Nephron progenitor cell (in vitro differentiated cells): ENCODE measurements at places on chromosomes 3 and 15.

DNA sequence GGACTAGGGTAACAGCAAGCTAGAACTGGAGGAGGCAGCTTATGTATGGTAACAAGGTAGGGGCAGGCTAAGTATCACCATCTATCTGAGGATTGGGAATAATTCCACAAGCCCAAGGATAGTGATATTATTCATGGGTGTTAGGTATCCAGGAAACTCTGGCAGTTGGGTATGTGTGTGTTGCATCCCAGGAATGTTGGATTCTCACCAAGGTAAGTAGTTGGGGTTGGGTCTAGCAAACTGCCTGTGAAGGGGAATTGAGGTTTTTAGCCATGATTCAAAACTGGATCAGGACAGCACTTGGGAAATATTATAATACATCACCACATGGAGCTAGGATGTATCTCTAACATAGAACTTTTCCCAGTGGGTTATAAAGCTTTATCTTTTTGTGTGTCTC lies 626.4 kb upstream of the GOLIM4 start:
- H3K27me3 ChIP-seq: no peaks in the 10 kb centered on the region
- no peak overlapping the region for H3K4me3 ChIP-seq
- no peaks in the 10 kb centered on the region for H3K4me1 ChIP-seq

GRCh38 chr3:119257654-119258410 lies 17.2 kb upstream of the B4GALT4 start:
- peaks cover 14% of the 10 kb centered on the region for H3K4me1 ChIP-seq
- no peak for DNase-seq
- H3K36me3 ChIP-seq: no peaks in the 10 kb centered on the region
- peaks cover 10% of the 10 kb centered on the region for H3K27me3 ChIP-seq
- H3K27ac ChIP-seq: no peak overlapping the region
- no peak overlapping the region for H3K4me3 ChIP-seq

- H3K4me1 ChIP-seq: no peaks in the 10 kb centered on the region
- H3K27me3 ChIP-seq: no peaks in the 10 kb centered on the region
- H3K4me3 ChIP-seq: no peak overlapping the region
- H3K36me3 ChIP-seq: no peaks in the 10 kb centered on the region
- H3K27ac ChIP-seq: no peak overlapping the region
Observed at GRCh38 chr3:1374471-1374870, 281.6 kb downstream of the CNTN6 start.

- H3K36me3 ChIP-seq: no peaks in the 10 kb centered on the region
- peaks cover 7% of the 10 kb centered on the region for H3K27me3 ChIP-seq
- no peaks in the 10 kb centered on the region for H3K4me1 ChIP-seq
- H3K4me3 ChIP-seq: no peak overlapping the region
- no peak overlapping the region for H3K27ac ChIP-seq
- no peak for DNase-seq
Observed at GRCh38 chr3:55305696-55306485, 181.2 kb downstream of the WNT5A start.

GRCh38 chr15:88529021-88529630 lies 17.4 kb downstream of the DET1 start:
- no peaks in the 10 kb centered on the region for H3K27me3 ChIP-seq
- H3K4me3 ChIP-seq: no peak overlapping the region
- H3K36me3 ChIP-seq: peaks cover 99% of the 10 kb centered on the region
- H3K4me1 ChIP-seq: peaks cover 20% of the 10 kb centered on the region
- DNase-seq: no peak

GRCh38 chr3:21654662-21655061 lies 96.3 kb downstream of the ZNF385D start:
- H3K4me1 ChIP-seq: no peaks in the 10 kb centered on the region
- no peak for DNase-seq
- no peak overlapping the region for H3K27ac ChIP-seq
- H3K27me3 ChIP-seq: peaks cover 4% of the 10 kb centered on the region
- H3K4me3 ChIP-seq: no peak overlapping the region

GRCh38 chr15:67199881-67200763 lies 54.3 kb downstream of the AAGAB start:
- H3K27me3 ChIP-seq: no peaks in the 10 kb centered on the region
- DNase-seq: no peak
- no peak overlapping the region for H3K27ac ChIP-seq
- H3K4me1 ChIP-seq: peaks cover 39% of the 10 kb centered on the region
- no peak overlapping the region for H3K4me3 ChIP-seq
- H3K36me3 ChIP-seq: peaks cover 44% of the 10 kb centered on the region

DNA sequence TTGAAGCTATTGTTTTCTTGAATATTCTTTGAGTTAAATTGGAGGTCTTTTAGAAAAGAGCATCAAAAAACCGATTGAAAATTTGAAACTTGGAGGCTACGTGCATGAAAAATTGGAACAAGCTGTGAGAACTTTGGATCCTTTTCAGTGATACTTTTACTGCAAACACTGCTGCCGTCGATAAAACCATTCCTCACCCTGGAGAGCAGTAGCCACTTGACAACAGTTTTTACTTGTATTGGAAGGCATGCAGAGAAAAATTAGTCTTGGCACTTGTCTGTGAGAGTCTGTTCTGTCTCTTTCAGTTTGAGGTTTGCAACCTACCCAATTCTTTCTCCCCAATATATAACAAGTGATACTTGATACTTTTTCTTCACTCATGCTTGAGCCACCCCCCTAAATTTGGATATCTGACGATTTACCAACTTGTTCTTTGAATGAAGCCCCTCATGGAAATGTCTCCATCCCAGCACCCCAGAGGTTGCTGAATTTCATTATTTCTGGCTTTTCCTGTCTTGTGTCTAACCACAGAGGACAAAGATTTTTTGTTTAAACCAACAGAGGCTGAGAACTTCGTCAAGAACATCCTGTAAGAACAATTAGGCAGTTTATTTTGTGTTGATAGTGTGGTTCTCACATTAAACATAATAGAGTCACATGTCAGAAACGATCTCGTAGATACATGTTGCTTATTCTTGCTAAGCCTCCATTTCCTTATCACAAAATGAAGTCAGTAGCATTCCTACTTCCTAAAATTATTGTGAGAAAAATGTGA lies 307.3 kb upstream of the PLSCR5 start:
- no peak for DNase-seq
- no peak overlapping the region for H3K27ac ChIP-seq
- H3K4me1 ChIP-seq: no peaks in the 10 kb centered on the region
- no peaks in the 10 kb centered on the region for H3K36me3 ChIP-seq
- no peak overlapping the region for H3K4me3 ChIP-seq

GRCh38 chr3:126908752-126909275 lies 74.1 kb upstream of the PLXNA1 start:
- DNase-seq: no peak
- peaks cover 35% of the 10 kb centered on the region for H3K4me1 ChIP-seq
- no peak overlapping the region for H3K27ac ChIP-seq

DNA sequence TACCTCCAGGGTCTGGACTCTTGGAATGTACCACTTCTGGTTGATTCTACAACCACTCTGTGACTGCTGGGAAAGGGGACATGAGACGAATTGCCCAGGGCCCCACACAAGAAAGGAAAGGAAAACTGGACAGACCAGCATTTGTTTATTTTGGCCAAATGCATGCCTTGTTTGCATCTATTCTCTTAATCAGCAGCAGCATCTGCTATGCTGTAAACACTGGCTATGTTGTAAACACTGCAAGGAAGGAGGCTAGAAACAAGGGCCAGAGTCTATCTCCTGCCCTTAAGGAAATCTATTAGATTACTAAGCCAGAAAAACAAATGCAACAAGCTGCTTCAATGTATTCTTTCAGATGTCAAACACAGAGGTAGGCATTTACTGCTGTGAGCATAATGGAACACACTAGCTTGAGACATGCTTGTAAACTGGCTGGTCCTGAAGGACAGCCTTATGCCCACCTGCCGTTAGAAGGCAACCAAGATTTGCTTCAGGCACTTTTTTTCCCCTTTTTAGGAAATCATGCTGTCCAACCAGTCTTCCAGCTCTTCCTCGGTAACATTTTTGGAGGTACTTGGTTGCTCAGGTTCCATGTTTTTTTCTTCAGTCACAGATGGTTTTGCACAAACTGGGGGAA lies 102.1 kb upstream of the CHRM5 start:
- DNase-seq: no peak
- H3K27me3 ChIP-seq: peaks cover 3% of the 10 kb centered on the region
- H3K27ac ChIP-seq: peak overlapping the region; percentile 33
- H3K4me1 ChIP-seq: peaks cover 61% of the 10 kb centered on the region
- no peak overlapping the region for H3K4me3 ChIP-seq

DNA sequence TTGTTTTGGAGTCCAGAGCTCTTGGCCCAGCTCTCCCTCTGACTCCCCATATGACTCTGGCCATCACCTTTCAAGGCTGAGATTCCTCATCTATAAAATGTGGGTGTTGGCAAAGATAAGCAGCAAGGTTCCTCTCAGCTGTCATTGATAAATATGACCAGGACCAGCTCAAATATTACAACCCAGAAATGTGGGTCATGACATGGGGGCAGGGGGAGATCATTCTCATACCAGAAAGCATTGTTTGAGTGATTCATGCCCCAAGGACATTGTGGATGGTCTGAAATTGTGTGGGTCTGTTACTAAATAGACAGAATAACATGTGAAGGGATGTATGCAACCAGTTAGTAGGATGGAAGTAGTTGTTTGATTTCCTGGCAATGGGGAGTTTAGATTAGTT lies 13.9 kb downstream of the UPK1B start:
- no peaks in the 10 kb centered on the region for H3K4me1 ChIP-seq
- H3K27me3 ChIP-seq: peaks cover 9% of the 10 kb centered on the region
- DNase-seq: no peak
- no peak overlapping the region for H3K4me3 ChIP-seq

- no peak overlapping the region for H3K4me3 ChIP-seq
- no peak overlapping the region for H3K27ac ChIP-seq
- H3K27me3 ChIP-seq: peaks cover 3% of the 10 kb centered on the region
- H3K4me1 ChIP-seq: peaks cover 1% of the 10 kb centered on the region
- no peak for DNase-seq
Observed at GRCh38 chr15:96130734-96131133, 199.8 kb upstream of the NR2F2 start.

- H3K36me3 ChIP-seq: peaks cover 23% of the 10 kb centered on the region
- no peaks in the 10 kb centered on the region for H3K4me1 ChIP-seq
- no peak overlapping the region for H3K27ac ChIP-seq
- no peak overlapping the region for H3K4me3 ChIP-seq
- no peaks in the 10 kb centered on the region for H3K27me3 ChIP-seq
Observed at GRCh38 chr15:48432688-48433087, 101.5 kb downstream of the DUT start.

GRCh38 chr3:188567478-188568195 lies 413.7 kb downstream of the LPP start:
- DNase-seq: no peak
- H3K4me1 ChIP-seq: peaks cover 21% of the 10 kb centered on the region
- H3K36me3 ChIP-seq: no peaks in the 10 kb centered on the region
- H3K27me3 ChIP-seq: no peaks in the 10 kb centered on the region

DNA sequence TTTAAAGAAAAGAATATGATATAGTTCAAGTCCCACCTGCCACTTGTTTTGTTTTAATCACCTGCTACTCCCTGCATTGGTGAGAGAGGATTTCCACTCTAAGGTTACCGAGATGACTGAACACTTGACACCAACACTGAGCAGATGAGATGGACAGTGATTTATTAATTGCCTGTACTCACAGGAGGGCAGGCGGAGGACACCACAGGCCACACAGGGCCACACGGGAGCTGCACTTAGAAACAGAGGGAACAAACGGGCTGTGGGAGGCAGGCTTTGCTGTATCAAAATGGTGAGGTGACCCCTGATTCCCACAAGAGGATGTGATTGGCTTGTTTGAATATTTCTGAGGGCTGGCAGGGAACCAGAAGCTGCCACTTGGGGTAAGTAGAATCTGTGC lies 10.8 kb downstream of the MINAR1 start:
- no peak overlapping the region for H3K27ac ChIP-seq
- peaks cover 15% of the 10 kb centered on the region for H3K36me3 ChIP-seq
- no peak overlapping the region for H3K4me3 ChIP-seq
- DNase-seq: peak; percentile 27
- peaks cover 16% of the 10 kb centered on the region for H3K4me1 ChIP-seq

GRCh38 chr3:28188686-28189085 lies 52.7 kb upstream of the CMC1 start:
- H3K27me3 ChIP-seq: peaks cover 4% of the 10 kb centered on the region
- no peaks in the 10 kb centered on the region for H3K4me1 ChIP-seq
- H3K27ac ChIP-seq: no peak overlapping the region
- H3K4me3 ChIP-seq: no peak overlapping the region

- H3K36me3 ChIP-seq: no peaks in the 10 kb centered on the region
- no peak overlapping the region for H3K4me3 ChIP-seq
- DNase-seq: no peak
- H3K4me1 ChIP-seq: no peaks in the 10 kb centered on the region
Observed at GRCh38 chr3:95721938-95722337, 1092.5 kb upstream of the EPHA6 start.

DNA sequence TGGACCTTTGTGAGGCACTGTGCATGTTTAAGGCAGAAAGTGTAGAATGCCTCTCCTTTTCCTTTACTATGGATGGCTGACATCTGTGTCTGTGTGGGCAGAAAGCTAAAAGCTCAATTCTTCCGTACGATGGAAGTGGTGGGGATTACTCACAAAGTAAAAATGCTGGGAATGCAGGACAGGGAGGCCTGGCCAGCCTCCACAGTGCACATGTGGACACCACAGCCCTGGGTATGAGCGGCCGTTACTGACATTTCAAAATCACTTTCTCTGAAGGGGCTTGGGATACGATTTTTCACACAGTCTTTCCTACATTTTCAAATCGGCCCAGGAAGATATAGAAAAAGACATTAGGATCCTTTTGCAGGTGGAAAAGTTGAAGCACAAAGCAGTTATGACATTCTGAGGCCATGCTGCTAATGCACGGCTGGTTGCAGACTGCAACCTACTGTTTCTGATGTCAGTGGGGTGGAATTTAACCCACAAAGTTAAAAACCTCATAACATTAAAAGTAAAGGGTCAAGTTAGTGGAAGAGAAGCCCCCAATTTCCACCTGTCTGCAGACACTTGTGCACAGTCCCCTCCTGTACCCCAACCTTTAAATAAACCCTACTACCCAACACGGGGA lies 27.9 kb downstream of the EHD4 start:
- peaks cover 2% of the 10 kb centered on the region for H3K27me3 ChIP-seq
- H3K27ac ChIP-seq: peak overlapping the region; percentile 12
- DNase-seq: no peak
- H3K4me1 ChIP-seq: peaks cover 31% of the 10 kb centered on the region
- peaks cover 4% of the 10 kb centered on the region for H3K36me3 ChIP-seq
- H3K4me3 ChIP-seq: no peak overlapping the region

DNA sequence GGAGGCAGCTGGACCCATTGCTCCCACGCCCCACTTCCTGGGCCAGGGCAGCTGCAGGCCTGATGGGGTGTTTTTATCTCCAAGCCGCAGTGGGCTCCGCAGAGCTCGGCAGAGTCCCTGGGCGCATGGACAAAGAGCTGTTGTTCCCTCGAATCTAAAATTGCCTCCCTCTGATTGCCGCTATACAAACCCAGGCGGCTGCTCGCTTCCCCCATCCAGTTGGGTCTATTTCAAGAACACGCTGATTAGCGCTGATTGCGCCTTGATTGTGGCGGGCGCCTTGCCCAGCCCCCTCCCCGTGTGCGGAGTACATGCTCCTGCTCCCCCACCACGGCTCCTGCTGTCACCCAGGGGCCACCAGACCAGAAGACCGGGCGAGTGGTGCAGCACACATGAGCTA lies 43.4 kb upstream of the SLC6A1 start:
- DNase-seq: no peak
- H3K27ac ChIP-seq: no peak overlapping the region
- H3K27me3 ChIP-seq: peaks cover 32% of the 10 kb centered on the region
